Sigmoid colon (tissue), 7 donors: ENCODE measurements at places on chromosomes 12 and 14. TPM values are rescaled to one million over a fixed set of nuclear protein-coding genes. Genes with fewer than 3 reads are reported as not detected.

DNA sequence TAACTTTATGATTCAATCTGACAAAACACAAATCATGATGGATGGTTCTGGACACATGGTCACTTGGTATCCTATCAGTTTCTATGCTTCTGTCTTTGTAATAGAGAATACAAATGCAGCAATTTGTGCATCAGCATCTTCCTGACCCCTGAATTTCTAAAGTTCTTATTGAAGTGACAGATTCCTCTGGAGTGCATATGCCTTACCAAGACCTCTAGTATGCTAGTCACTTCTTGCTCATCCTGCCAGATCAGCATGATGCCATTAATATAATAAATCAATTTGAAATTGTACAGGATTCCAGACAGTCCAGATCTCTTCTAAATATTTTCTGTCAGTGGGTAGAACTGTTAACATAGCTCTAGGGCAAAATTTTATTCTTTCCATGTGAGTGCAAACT is 40.6 kb upstream of the GLIPR1 start:
- no peak for DNase-seq

- DNase-seq, result no peak
These were observed 60.8 kb downstream of the FLRT2 start for GRCh38 chr14:85590784-85591183.

Gene GNG2
- total RNA-seq, result 29.6 TPM

DNA sequence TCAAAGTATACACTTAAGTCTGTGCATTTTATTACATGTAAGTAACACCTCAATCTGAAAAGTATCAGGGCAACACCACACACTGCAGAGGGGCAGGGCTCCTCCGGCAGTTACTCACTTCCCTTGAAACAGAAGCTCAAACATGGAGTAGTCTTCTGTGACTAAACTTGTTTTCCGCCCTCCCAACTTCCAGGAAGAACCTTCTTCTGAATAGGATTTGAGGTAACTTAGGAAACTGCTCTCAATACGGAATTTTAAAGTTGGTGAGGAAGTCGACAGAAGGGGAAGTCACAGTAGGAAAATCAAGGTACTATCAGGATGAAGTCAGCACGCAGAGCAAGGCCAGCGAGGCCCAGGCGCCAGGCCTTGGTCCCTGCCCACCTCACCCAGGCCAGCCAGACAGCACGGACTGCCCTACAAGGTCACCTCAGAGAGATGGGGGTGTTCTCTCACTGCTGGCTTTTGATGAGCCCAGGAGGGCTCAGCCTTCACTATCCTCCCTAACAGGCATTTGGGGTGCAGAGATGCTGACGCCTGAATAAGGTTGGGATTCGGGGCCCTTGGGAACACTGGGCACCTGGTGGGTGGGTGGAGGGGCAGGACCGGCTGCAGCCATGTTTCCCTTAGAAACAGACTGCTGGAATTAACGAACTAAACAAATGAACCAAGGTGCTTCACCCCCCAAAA is 5.8 kb downstream of the ANKRD9 start:
- no peak for DNase-seq

DNA sequence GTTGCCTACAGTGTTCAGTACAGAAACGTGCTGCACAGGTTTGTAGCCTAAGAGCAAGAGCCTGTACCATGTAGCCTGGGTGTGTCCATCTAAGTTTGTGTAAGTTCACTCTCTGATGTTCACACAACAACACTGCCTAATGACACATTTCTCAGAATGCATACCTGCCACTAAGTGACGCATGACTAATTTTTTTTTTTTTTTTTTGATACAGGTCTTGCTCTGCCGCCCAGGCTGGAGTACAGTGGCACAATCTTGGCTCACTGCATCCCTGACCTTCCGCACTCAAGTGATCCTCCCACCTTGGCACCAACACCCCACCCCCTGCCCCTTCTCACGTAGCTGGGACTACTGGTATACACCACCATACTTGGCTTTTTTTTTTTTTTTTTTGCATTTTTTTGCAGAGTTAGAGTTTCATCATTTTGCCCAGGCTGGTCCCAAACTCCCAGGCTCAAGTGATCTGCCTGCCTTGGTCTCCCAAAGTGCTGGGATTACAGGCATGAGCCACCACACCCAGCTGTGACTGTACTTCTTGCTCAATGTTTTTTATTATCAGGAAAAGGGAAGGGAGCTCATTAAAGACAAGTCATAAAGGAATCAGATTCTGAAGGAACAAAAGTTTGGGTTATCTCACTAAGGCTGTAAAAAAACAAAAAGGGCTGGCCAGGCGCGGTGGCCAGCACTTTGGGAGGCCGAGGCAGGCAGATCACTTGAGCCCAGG is 10.0 kb upstream of the CDC42BPB start:
- peak; percentile 68 for DNase-seq

GRCh38 chr14:22533739-22534359 is 55.2 kb downstream of the DAD1 start:
- no peak for DNase-seq

DNA sequence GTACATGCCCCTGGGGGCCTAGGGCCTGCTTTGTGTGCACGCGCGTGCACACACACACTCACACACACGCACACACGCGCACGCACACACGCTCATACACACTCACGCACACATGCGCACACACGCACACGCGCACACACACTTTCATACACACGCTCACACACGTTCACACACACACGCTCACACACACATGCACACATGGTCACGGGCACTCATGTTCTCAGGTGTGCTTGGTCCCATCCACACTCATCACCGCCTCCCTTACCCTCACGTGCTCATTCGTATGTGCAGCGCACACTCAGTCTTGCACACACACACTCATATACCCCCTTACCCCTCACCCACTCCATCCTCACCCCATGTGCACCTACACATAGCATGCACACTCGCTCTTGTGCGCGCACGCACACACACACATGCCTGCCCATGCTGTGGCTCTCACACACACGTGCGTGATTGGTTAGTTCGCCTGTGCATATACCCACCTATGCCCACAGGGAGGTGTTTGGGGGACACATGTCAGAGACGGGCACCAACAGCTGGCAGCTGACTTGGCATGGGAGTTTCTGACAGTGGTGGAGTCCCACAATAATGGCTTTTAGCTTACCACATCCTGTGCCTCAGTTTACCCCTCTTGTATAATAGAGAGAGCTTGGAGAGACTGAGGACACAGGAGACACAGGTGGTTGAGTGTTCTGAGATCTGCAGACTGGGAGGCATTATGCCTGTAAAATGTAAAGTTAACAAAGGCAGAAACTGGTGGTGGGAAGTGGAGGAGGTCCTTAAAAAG is 28.7 kb downstream of the TSPAN9 start:
- DNase-seq, result no peak

DNA sequence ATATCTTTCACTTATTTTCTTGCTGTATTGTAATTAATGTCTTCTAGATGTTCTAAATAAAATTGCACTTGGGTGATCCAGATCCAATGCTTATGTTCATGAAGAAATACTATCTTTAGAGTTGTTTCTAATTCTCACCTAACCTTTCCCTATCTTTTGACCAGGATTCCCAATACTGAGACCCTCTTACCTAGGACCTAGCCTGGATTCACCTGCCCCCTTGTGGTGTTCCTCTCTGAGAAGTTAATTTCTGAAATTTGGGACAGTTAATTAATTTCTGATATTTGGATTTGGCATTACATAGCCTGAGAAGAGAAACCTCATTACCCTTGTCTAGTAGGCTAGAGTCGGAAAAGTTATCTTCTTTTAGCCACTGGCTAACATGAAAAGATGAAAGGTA is 29.5 kb downstream of the FOXA1 start:
- no peak for DNase-seq

- peak; percentile 86 for DNase-seq
These were observed at the start of gene WSB2 for GRCh38 chr12:118061011-118061872. TSS of gene WSB2 (minus strand) at chr12:118061179. CDS start at chr12:118061048, 131 bp downstream.

DNA sequence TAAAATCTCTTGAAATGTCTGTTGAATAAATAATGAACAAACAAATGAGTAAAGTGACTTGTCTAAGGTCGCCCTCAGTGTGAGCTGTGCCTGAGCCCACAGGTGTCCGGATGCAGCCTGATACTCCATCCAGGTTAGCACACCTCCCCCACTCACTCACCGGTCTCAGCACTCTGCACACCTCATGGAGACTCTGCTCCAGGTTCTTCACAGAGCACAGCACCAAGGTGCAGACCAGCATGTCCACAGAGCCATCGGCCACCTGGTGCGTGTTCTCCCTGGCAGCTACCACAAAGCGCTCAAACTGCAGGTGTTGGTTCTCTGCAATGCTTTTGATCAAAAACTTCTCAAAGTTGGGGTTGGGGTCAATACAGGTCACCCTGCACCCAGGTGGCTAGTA is 4.1 kb upstream of the KRT7 start:
- DNase-seq, result peak; percentile 37

GRCh38 chr14:101292448-101292847 is 268.8 kb upstream of the DIO3 start:
- no peak for DNase-seq

- no peak for DNase-seq
These were observed 34.2 kb downstream of the AACS start for GRCh38 chr12:125099409-125099782.

Gene STXBP6
- 16.1 TPM for total RNA-seq

DNA sequence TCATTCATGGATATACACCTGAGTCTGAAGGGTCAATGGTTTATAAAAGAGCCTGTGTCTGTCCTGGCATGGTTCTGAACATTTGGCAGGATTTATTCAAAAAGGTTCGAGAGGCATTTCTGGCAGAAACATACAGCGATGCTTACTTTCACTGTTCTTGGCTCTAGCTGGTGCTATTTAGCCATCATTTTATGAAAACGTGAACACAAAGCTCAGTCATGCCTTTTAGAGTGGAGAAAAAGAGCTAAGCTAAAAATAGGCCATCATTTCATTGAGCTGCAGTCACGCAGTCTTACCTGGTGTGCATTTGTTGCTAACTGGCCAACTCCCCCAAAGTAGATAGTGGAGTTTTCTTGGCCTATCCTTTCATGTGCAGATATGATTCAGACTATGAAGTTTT is 1209.5 kb downstream of the SLC16A7 start:
- DNase-seq, result no peak

DNA sequence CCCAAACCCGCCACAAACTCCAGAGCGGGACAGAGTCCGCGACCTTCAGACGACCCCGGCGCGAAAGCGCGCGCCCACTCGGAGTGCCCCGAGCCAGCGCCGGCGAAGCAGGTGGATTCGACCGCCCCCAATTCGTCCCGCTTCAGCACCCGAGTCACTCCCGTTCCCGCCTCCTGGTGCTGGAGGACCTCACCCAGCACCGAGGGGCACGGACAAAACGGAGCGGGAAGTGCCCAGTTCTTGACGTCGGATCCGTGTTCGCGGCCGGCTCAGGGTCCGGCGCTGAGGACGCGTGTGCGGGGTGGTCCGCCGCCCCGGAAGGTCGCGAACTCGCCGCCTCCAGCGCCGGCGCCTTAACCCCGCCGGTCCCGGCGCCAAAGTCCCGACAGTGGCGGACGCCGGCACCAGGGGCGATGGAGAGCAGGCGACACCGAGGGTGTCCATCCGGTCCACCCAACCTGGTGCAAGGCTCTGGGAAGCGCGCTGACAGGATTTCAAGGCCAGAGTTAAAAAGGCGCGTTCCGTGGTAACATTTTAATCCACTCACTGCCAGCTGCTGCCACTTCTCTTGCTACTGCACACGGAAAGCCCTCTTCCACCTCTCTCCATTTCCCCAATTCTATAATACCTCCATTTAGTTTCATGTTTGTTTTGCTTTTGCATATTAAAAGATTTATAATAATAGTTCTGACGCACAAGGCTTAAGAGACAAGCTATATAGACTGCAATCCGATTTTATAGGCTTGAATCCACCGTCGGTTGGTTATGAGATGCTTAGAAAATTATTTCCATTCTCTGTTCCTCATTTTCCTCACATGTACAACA is 240.0 kb upstream of the CPNE8 start:
- peak; percentile 76 for DNase-seq

Gene PLEKHD1
- 0.16 TPM for total RNA-seq

GRCh38 chr14:61631045-61631687 is 64.1 kb upstream of the HIF1A start:
- no peak for DNase-seq

- no peak for DNase-seq
These were observed 75.6 kb downstream of the PPM1H start for GRCh38 chr12:62859321-62859737.

Gene C12orf54
- not detected for total RNA-seq

Gene PZP
- not detected for total RNA-seq

GRCh38 chr14:88272390-88273269 is 50.4 kb downstream of the KCNK10 start:
- no peak for DNase-seq

DNA sequence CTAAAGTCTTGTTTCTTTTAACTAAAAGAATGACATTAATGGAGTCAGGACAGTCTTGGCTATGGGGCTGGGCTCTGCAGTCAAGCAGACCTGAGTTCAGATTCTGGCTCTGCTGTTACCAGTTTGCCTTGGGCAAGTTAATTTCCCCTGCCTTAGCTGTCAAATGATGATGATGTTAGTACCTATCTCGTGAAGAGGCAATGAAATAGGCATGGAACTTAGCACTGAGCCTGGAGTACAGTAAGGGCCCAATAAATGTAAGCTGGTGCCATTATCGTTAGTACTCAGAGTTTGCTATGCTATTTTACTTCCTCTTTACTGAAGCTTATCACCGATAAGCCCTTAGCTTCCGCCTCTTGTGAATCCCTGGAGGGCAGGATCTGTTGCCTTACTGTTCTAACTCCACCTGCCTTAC is 8.5 kb downstream of the FBXW8 start:
- DNase-seq, result no peak

- no peak for DNase-seq
These were observed 34.1 kb downstream of the SLCO1A2 start for GRCh38 chr12:21300632-21301031.

DNA sequence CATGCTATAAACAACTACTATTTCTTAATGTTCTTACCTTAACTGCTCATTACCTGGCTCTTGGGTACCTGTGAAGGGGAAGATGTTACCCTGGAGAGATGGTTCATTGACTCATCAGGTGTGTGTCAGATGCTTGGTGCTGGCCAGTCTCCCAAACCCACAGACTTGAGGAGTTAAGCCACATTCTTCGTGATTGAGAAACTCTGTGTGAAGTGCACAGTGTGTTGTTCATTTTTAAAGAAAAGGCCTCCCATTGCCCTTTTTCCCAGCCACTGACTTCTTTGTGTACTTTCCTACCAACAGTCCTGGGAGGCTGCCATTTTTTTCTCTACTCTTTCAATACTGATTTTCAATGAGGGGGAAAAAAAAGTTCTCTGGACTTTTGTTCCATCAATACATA is 3.2 kb downstream of the MGST1 start:
- DNase-seq, result peak; percentile 82

DNA sequence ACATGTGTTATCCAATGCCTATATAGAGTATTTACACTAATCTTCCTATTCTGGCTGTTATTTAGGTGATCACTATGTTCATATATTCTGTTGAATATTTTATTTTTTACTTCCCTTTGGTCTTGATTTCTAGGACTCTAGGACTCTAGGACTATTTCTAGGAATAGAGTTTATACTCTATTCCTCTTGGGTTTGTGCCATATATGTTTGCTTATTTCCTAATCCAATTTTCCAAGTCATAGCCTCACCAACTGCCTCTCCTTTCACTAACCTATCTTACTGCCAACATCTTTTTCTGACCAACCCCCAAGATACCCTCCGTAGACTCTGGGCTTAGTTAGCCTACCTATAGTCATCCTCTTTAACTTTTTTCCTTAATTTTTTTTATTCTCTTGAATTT is 28.5 kb downstream of the ARF6 start:
- no peak for DNase-seq
